ENCODE measurements at places on chromosomes 12 and 14. TPM values are rescaled to one million over a fixed set of nuclear protein-coding genes. Genes with fewer than 3 reads are reported as not detected.

CD163L1 gene
- not detected for total RNA-seq

KCNA5 gene
- total RNA-seq, result not detected

SLC38A2 gene
- total RNA-seq, result 283 TPM

PROX2 gene
- not detected for total RNA-seq

CCDC38 gene
- total RNA-seq, result not detected

TMEM253 gene
- not detected for total RNA-seq

LMNTD1 gene
- not detected for total RNA-seq

DNA sequence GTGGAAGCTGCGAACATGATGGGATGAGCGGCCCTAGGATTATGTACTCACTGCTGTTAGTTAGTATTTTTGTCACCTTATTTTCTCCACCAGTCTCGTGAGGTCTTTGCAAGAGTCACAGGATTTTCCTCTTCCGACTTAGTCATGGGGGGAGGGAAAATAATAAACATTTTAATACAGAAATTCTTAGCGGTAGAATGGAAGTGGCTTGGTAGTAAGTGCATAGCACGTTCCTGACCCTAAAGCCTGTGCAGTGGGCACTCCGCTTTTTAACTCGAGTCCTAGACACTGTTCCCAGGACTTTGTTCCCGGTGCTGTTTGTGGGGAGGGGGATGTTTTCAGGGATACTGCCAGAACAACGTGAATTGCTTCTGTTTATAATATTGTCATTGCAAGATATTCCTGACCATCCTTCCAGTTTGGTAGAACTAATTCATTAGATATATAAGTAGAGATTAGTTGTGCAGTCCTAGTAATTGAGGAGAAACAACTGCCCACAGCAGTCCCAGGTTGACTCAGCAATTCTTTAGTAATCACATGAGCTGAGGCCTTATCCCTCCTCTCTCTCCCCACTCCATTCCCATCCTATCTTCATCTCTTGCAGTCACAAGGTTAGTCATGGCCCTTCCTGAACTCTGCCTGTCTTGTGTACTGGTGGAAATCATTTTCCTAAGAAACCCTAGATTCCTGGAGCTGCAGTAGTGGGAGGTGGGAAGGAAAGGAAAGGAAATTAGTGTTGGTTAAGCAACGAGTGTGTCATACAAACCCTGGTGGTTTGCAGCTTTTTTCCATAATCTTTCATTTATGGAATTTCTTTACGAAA, 799 bp downstream of the SLC38A6 start:
- peaks cover 14% of the 10 kb centered on the region for H3K4me1 ChIP-seq
- no peak for DNase-seq
- no peak overlapping the region for H3K27ac ChIP-seq
- peaks cover 14% of the 10 kb centered on the region for H3K36me3 ChIP-seq

- DNase-seq, result no peak
- H3K4me3 ChIP-seq, result no peak overlapping the region
- H3K27me3 ChIP-seq, result no peaks in the 10 kb centered on the region
These were observed 34.7 kb upstream of the YY1 start for GRCh38 chr14:100203962-100204834.

DNA sequence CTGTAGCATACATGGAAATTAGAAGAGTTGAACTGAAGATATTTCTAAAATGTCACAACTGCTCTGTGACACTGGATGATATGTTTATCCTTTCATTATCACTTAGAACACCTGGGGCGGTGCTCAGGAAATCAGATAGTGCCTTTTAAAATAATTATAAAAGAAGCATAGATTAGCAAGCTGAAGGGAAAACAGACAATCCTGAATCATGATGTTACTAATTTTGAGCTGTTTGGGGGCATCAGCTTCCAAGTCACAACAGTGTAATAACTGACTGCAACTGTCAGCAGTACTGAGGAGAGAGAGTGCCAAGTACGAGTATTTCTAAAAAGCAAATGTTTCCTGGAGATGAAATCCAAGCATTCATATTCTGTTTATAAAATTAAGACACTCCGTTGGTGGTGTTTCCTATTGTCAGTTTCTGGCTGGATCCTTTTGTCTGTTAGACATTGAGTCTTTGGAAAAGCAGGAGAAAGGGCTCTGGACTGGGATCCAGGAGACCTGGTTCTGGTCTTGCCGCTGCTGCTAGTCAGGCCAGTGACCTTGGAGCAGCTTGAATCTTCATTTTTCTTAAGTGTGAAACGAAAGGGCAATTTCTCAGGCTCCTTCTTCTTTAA, 380.1 kb downstream of the EGLN3 start:
- no peak for DNase-seq
- H3K27me3 ChIP-seq, result no peaks in the 10 kb centered on the region
- H3K4me3 ChIP-seq, result no peak overlapping the region
- H3K4me1 ChIP-seq, result no peaks in the 10 kb centered on the region
- no peak overlapping the region for H3K27ac ChIP-seq

DNA sequence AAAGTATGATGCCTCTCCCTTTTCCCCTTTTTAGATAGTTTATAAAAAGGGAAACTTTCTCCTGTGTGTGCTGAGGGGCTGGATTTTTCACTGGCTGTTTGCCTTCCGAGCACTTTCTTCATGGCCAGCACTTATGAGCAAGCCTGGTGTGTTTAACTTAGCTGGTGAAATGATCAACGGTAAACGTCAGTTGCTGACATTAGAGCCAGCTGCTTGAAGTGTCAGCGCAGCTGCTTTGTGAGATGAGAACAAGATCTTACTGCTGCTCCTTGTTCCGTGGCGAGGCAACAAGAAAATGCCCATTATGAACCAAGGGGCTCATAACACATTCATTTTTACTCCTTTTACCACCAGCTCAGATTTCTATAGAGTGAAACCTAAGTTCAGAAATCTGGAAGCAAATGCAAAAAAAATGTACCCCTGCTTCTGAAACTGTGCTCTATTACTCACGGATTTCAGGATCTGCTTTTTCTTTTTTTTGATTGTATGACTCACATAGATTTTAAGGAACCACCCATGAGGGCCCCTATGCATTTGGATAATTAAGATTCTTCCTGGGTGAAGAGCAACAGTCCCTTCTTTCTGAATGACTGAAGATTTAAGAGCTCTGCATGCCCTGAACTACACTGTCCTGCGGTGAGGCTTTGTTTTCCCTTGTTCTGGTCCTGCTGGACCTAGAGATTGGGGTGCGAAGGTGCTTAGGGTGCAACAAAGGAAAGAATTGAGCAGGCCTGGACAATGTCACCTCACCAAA, 74.3 kb upstream of the CPM start:
- H3K4me1 ChIP-seq, result peaks cover 3% of the 10 kb centered on the region
- no peak overlapping the region for H3K4me3 ChIP-seq
- H3K27me3 ChIP-seq, result peaks cover 7% of the 10 kb centered on the region
- DNase-seq, result no peak
- no peak overlapping the region for H3K27ac ChIP-seq

DNA sequence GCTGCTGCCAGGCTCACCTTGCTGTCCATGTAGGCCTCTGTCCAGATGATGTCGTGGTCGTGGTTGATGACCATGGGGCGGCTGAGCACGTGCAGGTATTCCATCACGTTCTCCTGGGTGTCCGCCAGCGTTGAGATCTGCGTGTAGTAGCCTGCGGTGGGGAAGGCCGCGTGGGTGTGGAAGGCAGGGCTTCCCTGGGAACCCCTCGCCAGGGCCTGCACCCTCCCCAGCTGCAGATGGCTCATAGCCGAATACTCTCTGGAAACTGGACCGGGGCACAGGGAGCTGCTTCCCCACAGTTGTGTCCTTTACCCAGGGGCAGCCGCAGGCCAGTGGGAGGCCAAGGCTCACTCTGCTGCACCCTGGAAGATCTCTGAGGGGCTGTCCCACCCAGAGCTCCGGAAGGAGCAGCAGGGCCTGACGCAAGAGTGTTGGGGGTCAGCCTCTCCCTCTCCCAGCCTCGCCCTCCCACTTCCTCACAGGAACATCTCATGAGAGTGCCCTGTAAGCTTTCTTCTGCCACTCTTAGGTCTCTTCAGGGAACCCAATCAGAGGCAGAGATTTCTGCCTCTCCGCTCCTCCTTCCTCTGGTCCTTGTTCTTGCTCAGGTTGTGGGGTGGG, 35.5 kb downstream of the CACNA2D4 start:
- H3K4me3 ChIP-seq, result no peak overlapping the region
- H3K36me3 ChIP-seq, result no peaks in the 10 kb centered on the region
- no peaks in the 10 kb centered on the region for H3K4me1 ChIP-seq
- no peak overlapping the region for H3K27ac ChIP-seq
- peaks cover 5% of the 10 kb centered on the region for H3K27me3 ChIP-seq

GRCh38 chr14:64294672-64295413, 672 bp upstream of the ESR2 start:
- H3K36me3 ChIP-seq, result no peaks in the 10 kb centered on the region
- H3K4me1 ChIP-seq, result peaks cover 24% of the 10 kb centered on the region
- peaks cover 40% of the 10 kb centered on the region for H3K27me3 ChIP-seq
- H3K27ac ChIP-seq, result no peak overlapping the region
- H3K4me3 ChIP-seq, result peak overlapping the region; percentile 65

DNA sequence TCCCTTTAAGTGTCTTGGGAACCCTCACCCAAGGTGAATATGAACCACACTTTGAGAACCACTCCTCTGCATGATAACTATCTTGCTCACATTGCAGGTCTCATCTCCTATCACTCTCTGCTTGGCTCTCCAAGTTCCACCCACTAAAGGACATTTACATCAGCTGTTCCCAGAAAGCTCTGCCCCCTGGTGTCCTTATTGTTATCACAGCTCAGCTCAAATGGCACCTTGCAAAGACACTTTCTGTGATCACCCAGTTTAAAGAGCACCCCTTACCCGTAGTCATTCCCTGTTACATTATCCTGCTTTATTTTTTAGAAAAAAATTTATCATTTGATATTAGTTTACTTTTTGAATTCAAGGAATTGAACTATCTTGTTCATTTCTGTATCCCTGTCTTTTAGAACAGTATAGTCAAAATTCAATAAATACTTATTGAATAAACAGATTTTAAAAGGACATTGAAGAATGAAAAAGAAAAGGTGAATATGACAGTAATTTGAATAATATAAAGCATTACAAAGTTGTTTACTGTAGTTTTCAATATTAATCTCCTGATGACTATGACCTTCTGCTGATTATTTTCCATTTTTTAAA, 20.5 kb upstream of the GUCY2C start:
- H3K4me3 ChIP-seq, result no peak overlapping the region
- peaks cover 9% of the 10 kb centered on the region for H3K4me1 ChIP-seq
- peaks cover 11% of the 10 kb centered on the region for H3K27me3 ChIP-seq
- peak; percentile 63 for DNase-seq

GRCh38 chr12:102694903-102695302, 214.5 kb upstream of the IGF1 start:
- H3K27me3 ChIP-seq, result peaks cover 4% of the 10 kb centered on the region
- no peak overlapping the region for H3K4me3 ChIP-seq
- H3K27ac ChIP-seq, result no peak overlapping the region
- H3K36me3 ChIP-seq, result no peaks in the 10 kb centered on the region

- H3K4me3 ChIP-seq, result no peak overlapping the region
- peak; percentile 43 for DNase-seq
- no peak overlapping the region for H3K27ac ChIP-seq
- no peaks in the 10 kb centered on the region for H3K36me3 ChIP-seq
These were observed 226.3 kb upstream of the NOS1 start for GRCh38 chr12:117587631-117588287.

DNA sequence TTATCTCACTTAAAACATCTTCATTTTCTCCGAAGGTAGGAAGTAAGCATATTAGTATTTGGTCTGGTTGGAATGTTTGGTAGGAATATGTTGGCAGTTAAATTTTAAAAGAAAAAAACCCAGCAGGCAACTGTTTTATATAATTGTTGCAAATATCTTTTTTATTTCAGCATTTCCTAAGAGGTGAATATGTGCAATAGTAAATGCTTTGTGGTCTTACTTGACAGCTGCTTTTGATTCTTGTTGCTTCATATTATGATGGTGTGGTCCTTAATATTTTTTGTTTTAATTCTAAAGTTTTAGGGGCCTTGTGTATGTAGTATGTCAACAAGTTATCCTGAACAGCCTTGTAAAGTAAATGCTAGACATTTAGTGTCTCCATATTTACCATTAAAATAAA, 6.3 kb downstream of the TRAFD1 start:
- peak overlapping the region; percentile 44 for H3K4me3 ChIP-seq
- H3K27me3 ChIP-seq, result no peaks in the 10 kb centered on the region
- peaks cover 47% of the 10 kb centered on the region for H3K36me3 ChIP-seq
- no peak for DNase-seq

GRCh38 chr14:104694991-104695659, 5.7 kb downstream of the INF2 start:
- H3K27ac ChIP-seq, result peak overlapping the region; percentile 96
- H3K27me3 ChIP-seq, result no peaks in the 10 kb centered on the region

DNA sequence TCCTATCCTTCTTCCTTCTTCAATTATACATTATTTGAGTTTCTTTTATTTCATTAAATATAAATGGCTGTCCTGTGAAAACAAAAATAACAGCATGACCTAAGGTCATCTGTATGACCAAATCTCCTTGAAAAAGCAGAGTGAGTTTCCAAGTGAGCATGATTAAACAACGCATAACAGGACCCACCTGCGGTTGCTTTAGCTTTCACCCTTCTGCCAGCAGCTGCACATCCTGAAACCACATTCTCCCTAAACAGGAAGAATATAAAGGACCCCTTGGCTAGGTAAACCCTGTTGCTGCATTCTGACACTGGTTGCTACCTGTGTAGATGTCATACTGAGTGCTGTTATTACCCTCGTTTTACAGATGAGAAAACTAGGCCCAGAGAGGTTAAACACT, 42.8 kb upstream of the CPM start:
- H3K36me3 ChIP-seq, result no peaks in the 10 kb centered on the region
- no peaks in the 10 kb centered on the region for H3K27me3 ChIP-seq
- H3K27ac ChIP-seq, result no peak overlapping the region
- no peak for DNase-seq
- peaks cover 4% of the 10 kb centered on the region for H3K4me1 ChIP-seq
- H3K4me3 ChIP-seq, result no peak overlapping the region

- no peak overlapping the region for H3K27ac ChIP-seq
- H3K36me3 ChIP-seq, result no peaks in the 10 kb centered on the region
These were observed 176.1 kb downstream of the ADGRD1 start for GRCh38 chr12:131129839-131130238.
